ENCODE measurements at places on chromosomes 13 and 19.

DNA sequence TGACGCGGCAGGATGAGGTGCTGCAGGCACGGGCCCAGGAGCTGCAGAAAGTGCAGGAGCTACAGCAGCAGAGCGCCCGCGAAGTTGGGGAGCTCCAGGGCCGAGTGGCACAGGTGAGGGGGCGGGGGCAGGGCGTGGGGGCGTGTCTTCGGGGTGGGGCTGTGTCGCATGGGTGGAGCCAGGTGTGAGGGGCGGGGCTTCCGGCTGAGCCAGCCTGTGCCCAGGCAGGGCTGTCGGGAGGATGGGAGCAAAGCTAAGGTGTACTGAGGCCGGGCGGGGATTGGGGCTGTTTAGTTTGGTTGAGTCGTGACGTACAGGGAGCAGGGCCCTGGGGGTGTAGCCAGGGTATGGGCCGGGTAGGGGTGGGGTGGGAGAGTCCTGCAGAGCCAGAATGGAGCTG lies 62.3 kb downstream of the KCNC3 start:
- DNase-seq = peak; percentile 28

- DNase-seq = no peak
Measured at GRCh38 chr13:81302125-81302524, 961.2 kb upstream of the SPRY2 start.

DNA sequence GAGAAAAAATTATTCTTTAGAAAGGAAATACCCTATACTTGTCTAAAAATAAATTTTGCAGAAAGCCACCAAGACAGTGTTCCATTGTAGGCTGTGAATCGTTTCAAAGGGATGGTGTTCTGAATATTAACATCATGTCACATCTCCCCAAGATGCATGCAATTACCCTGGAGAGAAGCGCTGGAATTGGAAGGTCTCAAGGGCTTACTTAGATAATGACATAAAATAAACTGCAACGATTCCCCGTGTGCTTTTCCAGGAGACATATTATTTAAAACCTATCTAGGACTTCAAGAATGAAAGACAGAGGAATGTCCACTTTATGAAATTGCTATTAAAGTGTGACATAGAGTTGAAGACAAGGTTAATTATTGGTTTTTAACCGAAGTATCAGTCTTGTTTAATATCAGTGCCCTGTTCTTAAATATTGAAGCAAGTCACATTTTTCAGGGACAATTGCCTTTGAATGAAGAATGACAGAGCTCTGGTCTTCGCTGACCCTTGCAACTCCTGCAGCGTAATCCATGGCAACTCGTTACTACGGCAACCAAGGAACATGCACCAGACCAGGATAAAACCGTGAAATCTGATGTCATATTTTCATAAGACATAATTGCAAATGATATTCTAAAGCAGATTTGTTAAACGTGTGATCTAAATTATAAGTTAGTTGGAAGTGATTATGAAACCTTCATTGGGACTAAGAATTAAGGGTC lies 91.7 kb downstream of the EFNB2 start:
- DNase-seq = no peak

- DNase-seq = no peak
Measured at GRCh38 chr19:11252665-11253355, 9.5 kb downstream of the DOCK6 start.
